ENCODE measurements at places on chromosomes 5 and 9. TPM values are rescaled to one million over a fixed set of nuclear protein-coding genes. Genes with fewer than 3 reads are reported as not detected.

Gene CCDC171
- total RNA-seq = 0.42 TPM

Gene APBA1
- total RNA-seq = 6.6 TPM

Gene OLFM1
- 1.2 TPM for total RNA-seq

Gene LRRC19
- 0.80 TPM for total RNA-seq

Gene ANKRD18B
- total RNA-seq = 0.06 TPM

Gene ROR2
- total RNA-seq = 1.2 TPM

Gene SLC46A2
- not detected for total RNA-seq

Gene ISL1
- not detected for total RNA-seq

Gene CCL21
- 15.2 TPM for total RNA-seq

Gene SAP30L
- total RNA-seq = 20.0 TPM

Gene PFDN1
- total RNA-seq = 15.5 TPM

Gene SLC36A2
- not detected for total RNA-seq

Gene SLC45A2
- 2.3 TPM for total RNA-seq

Gene NUDT2
- total RNA-seq = 6.7 TPM

Gene IFNA2
- not detected for total RNA-seq

Gene C9
- 1,513 TPM for total RNA-seq

Gene IL13
- not detected for total RNA-seq

Gene ECM2
- total RNA-seq = 25.5 TPM

Gene SLIT3
- total RNA-seq = 0.82 TPM

Gene PPIC
- 21.7 TPM for total RNA-seq

Gene CXCL14
- 3.9 TPM for total RNA-seq

Gene KCNT1
- total RNA-seq = not detected

Gene OSMR
- 3.9 TPM for total RNA-seq

Gene C9orf153
- 0.37 TPM for total RNA-seq

Gene PFN3
- not detected for total RNA-seq

Gene ARSI
- not detected for total RNA-seq

Gene GPX3
- total RNA-seq = 360 TPM

Gene SYNPO
- total RNA-seq = 23.4 TPM

Gene PHAX
- 24.6 TPM for total RNA-seq

Gene SYK
- total RNA-seq = 4.8 TPM

Gene PCDHB7
- 0.07 TPM for total RNA-seq

Gene RNF145
- 14.5 TPM for total RNA-seq

Gene FAT2
- not detected for total RNA-seq

Gene SLC34A1
- total RNA-seq = 1.6 TPM

Gene RBM22
- total RNA-seq = 16.3 TPM

Gene VLDLR
- total RNA-seq = 0.72 TPM

Gene DND1
- total RNA-seq = 0.81 TPM

Gene OR1J2
- not detected for total RNA-seq

Gene CDKN2A
- total RNA-seq = 1.4 TPM

Gene HAND1
- total RNA-seq = not detected

Gene BSPRY
- total RNA-seq = 1.4 TPM

Gene PCDHA12
- total RNA-seq = 0.20 TPM

Gene LAMC3
- 14.3 TPM for total RNA-seq

Gene IFNW1
- total RNA-seq = not detected

Gene LHFPL2
- total RNA-seq = 3.4 TPM

Gene MEIKIN
- total RNA-seq = 0.55 TPM

Gene QRFP
- total RNA-seq = not detected

Gene ST8SIA4
- 1.2 TPM for total RNA-seq

Gene TRIP13
- total RNA-seq = 0.49 TPM

Gene PRDM9
- total RNA-seq = not detected
